ENCODE measurements at places on chromosomes 11 and 22.

DNA sequence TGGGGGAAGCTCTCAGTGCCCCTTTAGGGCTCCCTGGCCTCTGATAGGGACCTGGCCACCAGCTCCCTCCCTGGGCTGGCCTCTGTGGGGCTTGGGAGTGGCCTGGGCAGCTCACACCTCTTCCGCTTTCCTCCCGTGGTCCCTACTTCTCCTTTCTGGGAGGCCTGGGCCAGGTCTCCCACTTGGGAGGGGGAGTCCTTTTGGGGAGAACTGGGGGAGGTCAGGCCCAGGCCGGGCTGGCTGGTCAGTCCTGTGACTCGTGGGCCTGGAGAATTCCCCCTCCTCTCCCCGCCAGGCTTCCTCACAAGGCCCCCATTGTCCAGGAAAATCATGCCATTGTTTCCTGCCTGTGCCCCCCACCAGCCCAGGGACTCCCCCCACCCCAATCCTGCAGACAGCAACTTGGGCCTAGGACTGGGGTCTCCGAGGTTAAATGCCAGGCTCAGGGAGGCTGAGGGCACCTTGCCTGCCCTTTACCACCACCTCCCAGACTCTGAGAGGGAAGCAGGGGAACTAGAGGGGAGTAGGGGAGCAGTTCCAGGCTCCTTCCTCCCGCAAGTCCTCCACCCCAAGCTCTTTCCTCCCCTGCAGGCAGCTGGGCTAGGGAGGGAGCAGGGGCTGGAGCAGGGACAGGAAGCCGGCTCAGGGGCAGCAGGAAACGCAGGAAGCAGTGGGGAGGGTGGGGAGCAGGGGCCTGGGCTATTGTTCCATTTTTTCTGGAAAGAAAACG, 2.8 kb downstream of the MAP3K11 start:
- DNase-seq, result no peak

DNA sequence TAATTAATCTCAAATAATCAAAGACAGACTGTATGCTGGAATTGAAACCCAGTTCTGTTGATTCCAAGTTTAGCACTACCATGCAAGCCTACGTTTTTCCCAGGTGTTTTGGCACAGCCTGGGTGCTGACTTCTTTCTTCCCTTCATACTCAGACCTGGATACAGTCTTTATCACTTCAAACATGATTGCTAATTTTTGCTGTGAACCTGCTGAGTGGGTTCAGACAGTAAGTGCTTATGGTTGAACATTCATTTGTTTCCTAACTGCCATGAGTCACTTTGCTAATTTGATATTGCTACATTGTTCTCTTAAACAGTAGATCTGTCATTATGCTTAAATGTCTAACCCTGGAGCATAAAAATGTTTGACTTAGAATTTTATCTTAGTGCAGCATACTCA, 12.2 kb downstream of the PAAF1 start:
- no peak for DNase-seq

DNA sequence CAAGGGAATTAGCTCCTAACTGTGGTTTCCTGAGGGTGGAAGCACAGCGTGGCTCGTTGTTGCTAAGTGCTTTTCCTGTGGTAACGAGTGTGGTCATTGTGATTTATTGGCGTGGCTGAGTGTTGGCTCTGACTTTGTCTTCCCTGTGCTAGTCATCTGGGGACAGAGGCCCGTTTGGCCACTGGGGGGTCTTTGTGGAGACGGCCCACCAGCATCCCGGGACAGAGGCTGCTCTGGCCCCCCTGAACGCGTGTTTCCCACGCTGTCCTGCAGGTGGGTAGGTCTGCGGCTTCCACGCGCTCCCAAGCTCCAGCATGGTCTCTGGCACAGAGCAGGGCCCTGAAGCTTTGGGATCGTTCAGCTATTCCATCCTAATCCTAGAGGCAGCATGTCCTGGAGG, 1040.0 kb downstream of the TBC1D22A start:
- DNase-seq, result no peak

- DNase-seq, result no peak
Observed at GRCh38 chr11:132111316-132111715, 740.9 kb downstream of the NTM start.

DNA sequence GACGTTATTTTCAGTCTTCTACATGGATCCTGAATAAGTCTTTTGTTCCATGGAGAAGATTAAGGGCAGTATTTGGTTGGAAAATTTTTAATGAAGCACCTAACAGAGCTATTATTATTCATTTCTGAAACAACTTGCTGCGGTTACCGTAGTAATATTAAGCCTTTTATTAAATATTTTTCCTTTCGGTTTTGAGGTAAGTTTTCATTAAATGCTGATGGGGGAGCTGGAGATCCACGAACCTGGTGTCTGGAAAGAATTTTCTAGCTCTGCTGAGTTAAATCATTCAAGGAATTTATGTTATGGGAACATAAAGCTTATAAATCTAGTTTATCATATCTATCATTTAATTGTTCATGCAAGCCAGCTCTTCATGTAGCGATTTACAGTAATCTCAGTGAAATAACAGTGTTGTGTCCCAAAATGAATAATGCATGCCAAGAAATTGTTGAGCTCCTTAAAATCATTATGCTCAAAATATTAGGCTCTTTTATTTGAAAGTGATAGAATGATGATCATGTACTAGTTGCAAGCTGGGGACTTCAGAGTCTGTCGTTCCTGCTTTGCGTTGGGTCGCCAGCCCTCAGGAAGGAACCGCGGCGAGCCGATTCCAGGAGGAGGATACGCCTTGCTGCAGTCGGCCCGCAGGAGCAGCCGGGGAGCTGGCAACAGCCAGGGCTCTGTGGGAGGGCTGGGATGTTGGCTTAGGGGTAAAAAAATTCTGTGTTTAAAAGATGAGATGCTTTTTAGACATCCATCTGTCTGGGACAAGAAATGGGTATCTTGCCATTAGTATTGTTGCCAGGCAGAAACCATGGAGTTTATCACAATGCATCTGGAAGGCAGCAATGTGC, 83.1 kb downstream of the TBC1D22A start:
- DNase-seq, result no peak

Data from stimulated activated naive CD4-positive, alpha-beta T cell (primary cell).